NCI-H1105 (cell line): ENCODE measurements at places on chromosomes 12 and 14.

DNA sequence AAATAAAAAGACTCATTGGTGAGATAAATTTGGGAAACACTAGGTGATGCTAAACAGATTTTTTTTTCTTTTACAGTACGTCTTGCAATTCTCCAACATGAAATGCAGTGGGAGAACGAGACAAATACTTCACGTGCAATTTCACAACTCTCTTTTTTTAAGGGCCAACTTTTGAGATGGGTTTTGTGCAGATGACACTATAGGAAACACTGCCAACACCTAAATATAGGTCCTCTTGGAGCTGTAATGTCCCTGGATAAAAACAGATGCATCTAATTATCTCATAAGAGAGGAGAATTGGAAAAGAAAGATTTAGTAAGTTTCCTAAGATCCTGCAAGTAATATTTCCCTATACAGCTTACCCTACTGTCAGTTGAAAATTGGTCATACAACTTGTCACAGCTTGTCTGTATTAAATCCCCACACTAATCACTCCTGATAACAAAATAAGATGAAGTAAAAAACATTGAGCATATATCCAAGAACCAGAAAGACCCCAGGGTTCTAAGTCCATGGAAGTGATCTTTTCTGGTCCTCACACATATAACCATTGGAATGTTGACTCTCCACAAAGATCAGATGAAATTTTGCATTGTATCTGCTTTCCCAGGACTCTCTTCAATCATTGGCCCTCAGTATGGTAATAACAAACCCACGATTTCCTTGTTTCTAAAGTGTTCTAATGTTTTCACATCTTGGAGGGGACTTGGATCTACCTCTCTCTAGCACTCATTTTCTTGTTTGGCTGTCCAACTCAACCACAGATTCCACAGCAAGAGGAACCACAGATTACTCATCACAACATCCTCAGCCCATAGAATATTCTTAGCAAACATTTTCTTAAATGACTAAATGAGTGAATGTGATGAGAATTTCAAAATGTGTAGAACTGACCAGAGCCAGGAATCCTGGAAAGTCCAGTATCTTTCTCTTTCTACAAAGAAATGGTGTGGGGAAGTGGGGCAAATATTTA lies 769.4 kb upstream of the USP15 start:
- no peak for DNase-seq

- DNase-seq, result no peak
Observed at GRCh38 chr12:9109737-9110491, 5.8 kb downstream of the A2M start.

- DNase-seq, result no peak
Observed at GRCh38 chr12:47636908-47637780, 68.7 kb downstream of the RPAP3 start.

GRCh38 chr12:108575199-108575912 lies 13.0 kb downstream of the ISCU start:
- no peak for DNase-seq

GRCh38 chr12:81081726-81082125 lies 3.8 kb downstream of the ACSS3 start:
- DNase-seq, result no peak
